ENCODE measurements at places on chromosomes 11 and 22.
A peak's percentile ranks its signal among the peaks of the same experiment; 100 is the strongest.

GRCh38 chr22:38204784-38205183 lies 3.0 kb downstream of the MAFF start:
- DNase-seq, result no peak

DNA sequence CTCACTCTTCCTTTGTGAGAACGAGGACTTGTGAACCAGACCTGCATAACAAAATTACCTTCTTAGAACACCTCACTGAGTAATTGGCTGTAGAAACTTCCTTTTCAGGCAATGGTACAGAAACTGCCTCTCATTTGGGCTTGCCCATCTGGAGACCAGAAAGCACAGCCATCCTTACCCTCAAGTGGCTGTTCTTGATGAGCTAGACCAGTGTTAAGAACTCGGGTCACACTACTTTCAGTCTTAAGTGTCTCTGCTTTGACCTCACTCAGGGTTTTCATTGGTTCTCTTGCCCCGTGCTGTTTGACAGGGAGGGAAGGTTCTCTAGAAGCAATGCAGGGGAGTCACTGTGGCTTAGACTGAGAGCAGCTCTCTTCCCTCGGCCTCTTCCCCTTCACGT lies 29.3 kb downstream of the NAT10 start:
- peak; percentile 59 for DNase-seq

DNA sequence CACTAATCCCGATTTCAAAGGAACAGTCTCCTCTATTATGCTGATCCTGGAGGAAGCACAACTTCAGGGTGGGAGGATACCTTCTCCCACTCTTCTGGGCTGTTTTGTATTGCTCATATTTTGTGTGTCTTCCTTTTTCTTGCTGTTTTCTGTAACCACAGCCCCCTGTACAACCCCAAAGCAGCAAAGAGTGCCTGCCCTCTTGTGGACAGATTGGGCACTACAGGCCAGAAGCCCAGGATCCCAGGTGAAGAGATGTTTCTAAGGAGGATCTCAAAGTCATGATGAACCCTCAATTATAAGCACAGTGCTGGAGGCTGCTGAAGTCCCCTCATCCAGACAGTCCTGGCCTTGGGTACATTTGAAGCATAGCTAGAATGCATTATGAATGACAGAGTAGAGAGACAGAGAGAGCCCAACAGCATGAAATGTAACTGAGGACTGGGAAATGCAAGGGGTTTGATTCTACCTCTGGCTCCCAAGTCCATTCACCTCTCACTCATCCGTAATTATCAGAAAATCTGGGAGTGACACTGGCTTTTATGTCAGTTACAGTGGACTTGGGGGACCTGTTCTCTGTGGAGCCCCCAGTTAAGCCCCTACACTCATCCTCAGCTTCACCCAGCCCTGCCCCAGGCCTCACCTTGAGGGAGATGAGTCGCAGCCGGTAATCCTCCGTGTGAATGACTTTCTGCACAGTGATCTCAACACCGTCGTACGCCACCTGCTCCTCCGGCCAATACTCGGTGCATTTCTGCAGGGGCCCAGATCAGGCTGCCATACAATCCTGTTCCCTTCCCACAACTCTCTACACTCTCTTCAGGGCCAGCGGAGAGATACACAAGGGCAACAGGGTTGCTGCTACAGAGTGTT lies 6.2 kb upstream of the IGSF22 start:
- peak; percentile 34 for DNase-seq

DNA sequence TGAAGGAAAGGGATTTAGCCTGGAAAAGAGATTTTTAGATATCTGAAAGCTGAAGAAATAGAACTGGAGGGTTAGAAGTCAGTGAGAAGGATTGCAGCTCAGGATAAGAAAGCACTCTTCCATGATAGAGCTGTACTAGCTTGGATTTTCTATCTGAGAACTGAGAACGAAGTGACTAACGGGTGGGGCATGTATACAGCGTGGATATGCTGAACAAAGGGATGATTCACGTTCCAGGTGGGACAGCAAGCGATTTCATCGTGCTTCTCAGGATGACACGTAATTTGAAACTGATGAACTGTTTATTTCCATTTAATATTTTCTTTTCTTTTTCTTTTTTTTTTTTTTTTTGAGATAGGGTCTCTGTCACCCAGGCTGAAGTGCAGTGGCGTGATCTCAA lies 53.0 kb downstream of the GRAMD1B start:
- no peak for DNase-seq

Measured in T-helper 2 cell (primary cell).